Ecto neural progenitor cell (in vitro differentiated cells): ENCODE measurements at places on chromosomes 7 and 10.

- DNase-seq, result no peak
These were observed 17.5 kb downstream of the INPP5A start for GRCh38 chr10:132554991-132555647.

DNA sequence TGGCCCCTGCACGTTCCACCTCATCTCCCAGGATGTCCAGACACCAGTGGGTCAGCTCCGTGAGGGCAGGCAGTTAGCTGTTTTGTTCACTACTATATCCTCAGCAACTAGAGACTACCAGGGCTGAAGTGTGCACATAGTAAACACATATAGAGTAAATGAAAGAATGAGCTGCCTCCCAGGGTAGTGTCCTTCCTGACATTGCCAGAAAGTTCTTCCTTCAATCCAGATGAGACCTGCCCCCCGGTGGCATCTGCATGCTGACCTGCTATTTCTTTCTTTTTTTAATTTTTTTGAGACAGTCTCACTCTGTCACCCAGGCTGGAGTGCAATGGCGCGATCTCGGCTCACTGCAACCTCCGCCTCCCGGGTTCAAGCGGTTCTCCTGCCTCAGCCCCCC is 14.0 kb upstream of the ARPC1A start:
- no peak for DNase-seq

DNA sequence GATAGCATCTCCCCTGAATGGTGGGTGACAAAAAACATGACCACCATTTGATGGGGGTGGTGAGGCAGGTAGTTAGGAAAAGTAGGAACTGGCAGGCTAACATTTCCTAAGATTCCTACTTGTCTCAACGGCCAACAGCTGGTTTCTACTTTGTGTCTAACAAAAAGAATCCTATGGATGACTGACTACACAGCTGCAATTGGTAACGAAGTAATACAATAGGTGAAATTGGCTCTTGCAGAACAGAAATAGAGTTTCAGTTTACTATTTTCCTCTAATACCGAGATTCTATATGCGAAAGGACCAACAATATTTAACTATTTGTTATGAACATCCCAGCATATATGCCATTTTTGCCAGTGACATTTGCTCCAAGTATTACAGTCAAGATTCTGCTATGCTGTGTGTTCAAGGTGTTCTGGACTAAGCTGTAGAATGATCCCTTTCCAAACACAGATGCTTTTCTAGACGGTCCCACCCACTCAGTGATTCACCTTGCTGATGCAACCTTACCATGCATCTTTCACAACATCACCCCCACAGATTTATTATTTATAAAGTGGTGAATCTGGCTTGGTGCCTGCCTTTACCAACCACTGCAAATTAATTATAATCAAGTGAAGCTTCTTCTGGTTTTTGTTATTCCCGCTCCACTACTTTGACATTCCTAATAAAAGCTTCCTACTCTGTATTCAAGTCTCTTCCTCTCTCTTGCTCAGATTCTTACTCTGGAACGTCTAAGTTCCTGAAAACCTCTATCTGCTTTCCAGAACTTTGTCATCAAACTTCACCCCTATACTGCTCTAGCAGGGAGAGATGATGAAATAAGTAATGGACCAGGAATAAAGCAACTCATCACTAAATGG is 16.8 kb downstream of the BBIP1 start:
- no peak for DNase-seq

- DNase-seq, result no peak
These were observed 44.7 kb downstream of the THNSL1 start for GRCh38 chr10:25061125-25061524.

DNA sequence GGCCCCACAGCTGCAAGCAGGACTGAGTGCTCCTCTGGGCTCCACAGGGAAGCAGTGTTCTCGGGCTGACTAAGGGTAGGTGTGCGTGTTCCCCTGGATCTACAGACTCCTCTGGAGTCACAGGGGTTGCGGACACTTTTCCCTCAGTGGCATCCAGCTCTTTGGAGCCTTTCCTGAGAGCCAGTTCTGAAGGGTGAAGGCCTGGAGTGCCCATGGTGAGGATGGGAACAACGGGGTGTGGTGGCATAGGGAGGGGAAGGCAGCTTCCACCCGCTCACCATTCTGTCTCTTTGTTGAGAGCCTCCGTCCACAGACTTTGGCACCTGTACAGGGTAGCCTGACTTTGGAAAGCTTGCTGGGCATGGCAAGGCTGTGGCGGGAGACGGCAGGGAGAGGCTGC is 104.1 kb upstream of the PCBD1 start:
- no peak for DNase-seq

DNA sequence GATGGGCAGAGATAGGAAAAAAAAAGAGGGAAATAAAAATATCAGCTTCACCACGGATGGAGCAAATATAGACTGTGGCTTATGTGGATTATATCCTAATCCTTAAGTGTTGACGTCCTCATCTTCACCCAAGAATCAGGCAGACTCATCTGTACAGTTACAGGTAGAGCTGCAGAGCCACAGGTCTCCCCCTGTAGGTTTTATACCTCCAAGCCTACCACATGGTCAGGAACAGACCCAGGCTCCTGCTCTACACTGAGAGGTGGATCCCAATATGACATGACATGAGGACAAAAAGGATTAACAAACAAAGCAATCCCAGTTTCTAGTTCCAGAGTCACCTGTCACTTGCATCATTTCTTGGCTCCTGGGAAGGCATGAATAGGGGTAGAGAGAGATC is 400.8 kb downstream of the SEMA3D start:
- no peak for DNase-seq

DNA sequence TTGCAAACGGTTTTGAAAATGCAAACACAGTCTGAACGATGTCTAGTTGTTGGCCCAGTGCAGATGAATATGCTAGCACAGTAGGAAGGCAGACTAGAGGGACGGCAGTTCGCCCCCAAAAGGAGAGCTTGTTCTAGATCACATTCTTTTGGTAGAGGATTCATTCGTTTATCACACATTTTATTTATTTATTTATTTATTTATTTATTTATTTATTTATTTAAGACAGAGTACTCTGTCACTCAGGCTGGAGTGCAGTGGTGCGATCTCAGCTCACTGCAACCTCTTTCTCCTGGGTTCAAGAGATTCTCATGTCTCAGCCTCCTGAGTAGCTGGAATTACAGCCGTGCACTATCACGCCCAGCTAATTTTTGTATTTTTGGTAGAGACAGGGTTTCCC is 59.4 kb upstream of the ZPBP start:
- no peak for DNase-seq

- no peak for DNase-seq
These were observed 408.1 kb downstream of the AUTS2 start for GRCh38 chr7:70006261-70006920.

GRCh38 chr7:155660059-155660757 is 15.7 kb downstream of the RBM33 start:
- DNase-seq, result no peak

GRCh38 chr7:151060416-151061212 is 1.2 kb downstream of the SLC4A2 start:
- DNase-seq, result peak; percentile 79

DNA sequence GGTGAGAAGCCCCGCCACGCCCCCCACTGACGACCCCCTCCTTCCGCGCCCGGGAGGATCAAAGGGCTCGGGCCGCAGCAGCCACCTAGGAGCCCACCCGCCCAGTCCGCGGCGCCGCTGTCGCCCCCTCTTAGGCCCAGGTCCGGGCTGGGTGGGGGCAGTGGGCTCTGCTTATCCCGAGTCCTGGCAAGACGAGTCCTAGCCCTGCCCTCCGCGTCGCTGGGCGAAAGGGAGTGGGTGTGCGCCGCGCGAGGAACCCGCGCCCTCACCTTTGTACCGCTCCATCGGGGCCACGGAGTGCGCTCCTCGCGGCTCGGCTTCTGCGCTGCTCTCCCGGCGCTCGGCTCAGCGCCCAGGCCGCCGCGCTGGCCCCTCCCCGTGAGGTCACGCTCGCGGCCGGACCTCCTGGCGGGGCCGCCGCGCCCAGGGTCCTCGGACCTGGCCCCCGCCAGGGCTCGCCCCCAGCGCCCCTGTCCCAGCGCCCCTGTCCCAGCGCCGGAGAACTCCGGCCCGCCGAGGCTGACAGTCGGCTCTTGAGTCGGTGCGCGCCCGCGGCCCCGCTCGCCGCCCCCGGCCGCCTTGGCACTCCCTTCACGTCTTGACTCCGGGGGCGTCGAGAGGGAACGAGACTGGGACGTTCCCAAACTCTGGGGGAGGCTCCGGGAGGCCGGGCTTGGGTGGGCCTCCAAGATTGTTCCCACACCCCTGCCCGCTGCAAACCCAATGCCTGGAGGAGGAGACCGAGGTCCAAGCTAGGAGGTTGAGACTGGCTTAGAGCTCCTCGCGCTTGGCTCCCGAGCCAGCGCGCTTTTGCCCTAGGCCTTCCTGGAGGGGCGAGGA is at the start of gene AFAP1L2:
Gene AFAP1L2 (minus strand): TSS at position 332 of the 840 bp plus-strand sequence. CDS start 47 bp downstream, at position 285.
- DNase-seq, result peak; percentile 66

GRCh38 chr7:40765639-40766038 is 630.8 kb downstream of the SUGCT start:
- no peak for DNase-seq

DNA sequence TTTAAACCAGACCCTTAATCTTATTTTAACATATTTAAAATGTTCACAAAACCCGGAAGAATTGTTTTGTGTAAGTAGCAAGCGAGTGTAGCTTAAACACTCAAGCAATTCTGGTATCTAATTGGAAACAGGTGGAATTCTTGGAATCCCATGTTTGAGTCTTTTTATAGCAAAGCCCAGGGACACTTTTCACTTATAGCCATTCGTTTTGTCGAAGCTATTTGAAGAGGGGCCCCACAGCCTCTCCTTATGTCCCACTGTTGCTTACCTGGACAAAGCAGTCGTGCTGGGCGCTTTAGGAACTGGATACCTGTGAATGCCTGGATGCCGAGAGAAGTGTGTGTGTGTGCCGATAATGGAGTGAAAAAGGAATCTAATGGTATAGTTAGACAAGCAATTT is 3.3 kb downstream of the CUX1 start:
- no peak for DNase-seq

GRCh38 chr10:4494551-4494950 is 331.5 kb upstream of the AKR1E2 start:
- DNase-seq, result no peak
